GM18507 (cell line): ENCODE measurements at places on chromosomes 13 and 19.

- no peak for DNase-seq
Measured at GRCh38 chr19:54674021-54674617, 11.3 kb downstream of the LILRB4 start.

DNA sequence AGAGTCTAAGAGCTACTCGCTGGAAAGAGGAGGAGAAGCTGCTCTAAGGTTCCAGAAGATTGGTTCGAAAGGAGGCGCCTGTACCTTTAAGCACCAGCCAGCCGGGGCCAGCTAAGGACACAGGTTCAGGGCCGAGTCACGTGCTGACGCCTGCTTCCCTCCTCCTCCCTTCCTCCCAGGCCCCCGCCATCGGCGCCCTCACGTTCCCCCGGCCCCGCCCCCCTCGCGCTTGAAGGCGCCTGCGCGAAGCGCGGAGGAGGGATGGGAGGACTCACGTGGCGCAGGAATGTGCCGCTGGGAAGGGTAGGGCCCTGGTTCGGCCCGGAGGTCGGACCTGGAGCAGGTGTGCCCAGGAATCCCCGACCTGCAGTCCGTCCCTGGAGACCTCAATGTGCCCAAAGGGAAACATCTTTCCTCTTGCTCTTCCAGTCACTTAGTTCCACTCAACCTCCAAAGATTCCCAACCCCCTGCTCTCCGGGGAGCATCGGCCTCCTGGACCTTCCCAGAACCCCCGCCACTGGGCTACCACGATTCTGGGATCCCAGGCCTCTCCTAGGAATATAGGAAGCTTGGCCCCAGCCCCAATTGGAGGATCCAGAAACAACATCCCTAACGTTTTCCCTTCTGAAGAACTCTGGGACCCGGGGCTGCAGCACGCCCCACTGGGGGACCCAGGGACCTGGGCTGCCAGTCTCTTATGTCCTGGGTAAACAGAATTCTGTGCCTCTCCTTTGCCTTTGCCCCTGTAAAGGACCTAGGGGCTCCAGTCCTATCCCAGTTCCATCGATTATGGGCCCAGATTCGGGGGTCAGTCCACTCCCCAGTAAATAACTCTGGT, 2.5 kb downstream of the DBP start:
- peak; percentile 70 for DNase-seq

GRCh38 chr19:7901337-7901736, 2.3 kb upstream of the MAP2K7 start:
- no peak for DNase-seq

DNA sequence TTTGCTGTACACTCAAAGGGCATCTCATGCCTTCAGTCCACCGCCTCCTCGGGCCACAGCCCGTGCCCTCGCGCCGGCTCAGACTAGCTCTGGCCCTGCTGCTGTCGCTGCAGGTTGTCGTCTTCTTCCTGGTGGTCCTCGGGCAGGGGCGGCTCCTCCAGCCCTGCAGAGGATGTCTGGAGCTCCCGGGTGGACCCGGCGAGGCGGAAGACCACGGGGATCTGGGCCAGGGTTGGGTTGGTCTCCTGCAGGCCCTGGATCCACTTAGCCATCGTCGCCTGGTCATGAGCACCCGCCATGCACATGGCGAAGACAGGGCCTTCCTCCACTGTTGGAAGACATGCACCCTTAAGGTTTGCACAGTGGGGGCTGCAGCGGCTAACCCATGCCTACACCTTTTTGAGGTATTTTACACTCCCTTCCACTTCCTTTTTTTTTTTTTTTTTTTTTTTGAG, 489 bp upstream of the ZNF653 start:
- no peak for DNase-seq

GRCh38 chr19:53357821-53358581, 7.5 kb upstream of the ZNF525 start:
- DNase-seq = no peak

DNA sequence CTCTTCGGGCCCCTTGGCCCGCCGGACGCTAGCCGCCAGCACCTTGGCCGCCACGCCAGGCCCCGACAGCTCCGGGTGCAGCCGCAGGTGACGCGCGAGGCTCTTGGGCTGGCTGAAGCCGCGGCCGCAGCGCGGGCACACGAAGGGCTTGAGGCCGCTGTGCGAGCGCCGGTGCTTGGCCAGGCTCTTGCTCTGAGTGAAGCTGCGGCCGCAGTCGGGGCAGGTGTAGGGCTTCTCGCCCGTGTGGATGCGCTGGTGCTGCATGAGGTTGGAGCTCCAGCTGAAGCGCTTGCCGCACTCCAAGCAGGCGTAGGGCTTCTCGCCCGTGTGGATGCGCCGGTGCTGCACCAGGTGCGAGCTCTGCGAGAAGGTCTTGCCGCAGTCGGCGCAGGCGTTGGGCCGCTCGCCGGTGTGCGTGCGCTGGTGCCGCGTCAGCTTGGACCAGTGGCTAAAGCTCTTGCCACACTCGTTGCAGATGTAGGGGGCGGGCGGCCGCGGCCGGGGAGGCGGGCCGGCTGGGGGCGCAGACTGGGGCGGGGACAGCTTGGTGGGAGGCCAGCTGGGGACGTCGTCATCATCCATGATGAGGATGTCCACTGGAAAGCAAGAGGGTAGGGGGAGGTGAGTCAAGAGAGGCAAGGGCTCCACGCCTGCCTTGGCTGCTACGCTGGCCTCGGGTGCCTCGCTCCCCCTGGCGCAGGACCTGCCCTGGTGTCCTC, 32.4 kb downstream of the ZNF787 start:
- no peak for DNase-seq

- DNase-seq = no peak
Measured at GRCh38 chr13:48155848-48156247, 60.9 kb upstream of the MED4 start.

DNA sequence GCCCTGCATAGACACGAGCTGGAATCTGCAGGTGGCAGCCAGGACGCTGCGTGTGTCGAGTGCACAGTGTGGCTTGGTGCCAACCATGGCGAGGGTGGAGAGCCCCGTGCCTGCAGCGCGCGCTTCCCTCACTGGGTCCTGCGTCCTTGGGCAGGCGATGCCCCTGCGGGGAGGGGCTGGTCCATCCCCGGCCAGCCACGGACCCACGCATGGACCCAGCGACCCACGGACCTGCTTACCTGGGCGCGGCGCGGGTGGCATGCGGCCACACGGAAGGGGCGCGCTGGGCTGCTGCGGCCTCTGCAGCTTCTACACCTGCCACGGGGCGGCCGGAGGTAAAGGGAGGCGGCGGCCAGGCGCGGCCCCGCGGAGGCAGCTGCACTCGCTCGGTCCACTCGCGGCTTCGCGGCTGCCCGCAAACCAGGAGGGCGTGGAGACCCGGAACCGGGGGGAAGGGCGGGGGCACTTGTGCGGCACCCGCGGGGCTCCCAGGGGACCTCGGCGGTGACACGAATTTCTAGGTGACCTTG, 569 bp upstream of the MCF2L start:
- no peak for DNase-seq

- peak; percentile 77 for DNase-seq
Measured at GRCh38 chr19:8580710-8581281, 3.6 kb upstream of the MYO1F start.

GRCh38 chr13:42702716-42703115, 78.7 kb upstream of the FAM216B start:
- no peak for DNase-seq

GRCh38 chr13:36549126-36549702, 116.9 kb downstream of the CCNA1 start:
- DNase-seq = no peak

- DNase-seq = no peak
Measured at GRCh38 chr13:98097749-98098148, 45.1 kb upstream of the FARP1 start.

GRCh38 chr13:98834254-98834960, 81.9 kb upstream of the SLC15A1 start:
- DNase-seq = no peak

- peak; percentile 23 for DNase-seq
Measured at GRCh38 chr13:32838945-32839344, 177.3 kb upstream of the KL start.

GRCh38 chr13:24050796-24051715, 109.5 kb upstream of the SPATA13 start:
- DNase-seq = no peak

DNA sequence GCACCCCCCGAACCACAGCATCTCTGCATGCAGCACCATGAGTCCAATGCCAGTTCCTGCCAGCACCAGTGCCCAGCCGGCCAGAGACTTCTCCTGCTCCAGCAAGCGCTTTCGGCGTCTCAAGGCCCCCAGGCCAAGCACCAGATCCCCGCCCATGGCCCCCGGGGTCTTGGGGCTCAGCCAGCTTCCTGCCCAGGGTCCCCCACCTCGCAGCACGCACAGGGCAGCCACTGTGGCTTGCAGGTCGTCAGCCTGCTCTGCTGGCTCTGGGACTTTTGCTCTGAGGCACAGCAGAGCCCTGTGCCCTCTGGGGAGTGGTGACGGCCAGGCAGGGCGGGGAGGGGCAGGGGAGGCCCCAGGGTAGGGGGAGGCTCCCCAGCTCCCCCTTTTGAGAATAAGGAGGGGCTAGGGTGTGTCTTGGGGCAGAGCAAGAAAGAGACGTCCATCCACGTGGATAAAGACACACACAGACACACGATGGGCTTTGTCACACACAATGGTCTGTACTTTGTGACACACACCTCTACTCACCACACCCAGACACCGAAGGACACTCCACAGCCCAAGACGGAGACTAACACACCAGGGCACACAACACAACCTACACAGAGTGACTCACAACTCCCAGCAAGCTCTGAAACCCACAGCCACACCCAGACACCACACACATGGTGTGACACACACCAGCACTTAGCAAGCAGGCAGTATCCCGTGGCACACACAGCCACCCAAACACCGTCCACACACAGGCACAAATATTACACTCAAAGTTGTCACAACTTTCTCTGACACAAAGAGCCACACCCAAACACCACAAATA, at the start of gene KCNN4:
TSS of gene KCNN4 (minus strand) at position 268 of the 820 bp plus-strand sequence. CDS start at position 156, 112 bp downstream.
- DNase-seq = no peak

DNA sequence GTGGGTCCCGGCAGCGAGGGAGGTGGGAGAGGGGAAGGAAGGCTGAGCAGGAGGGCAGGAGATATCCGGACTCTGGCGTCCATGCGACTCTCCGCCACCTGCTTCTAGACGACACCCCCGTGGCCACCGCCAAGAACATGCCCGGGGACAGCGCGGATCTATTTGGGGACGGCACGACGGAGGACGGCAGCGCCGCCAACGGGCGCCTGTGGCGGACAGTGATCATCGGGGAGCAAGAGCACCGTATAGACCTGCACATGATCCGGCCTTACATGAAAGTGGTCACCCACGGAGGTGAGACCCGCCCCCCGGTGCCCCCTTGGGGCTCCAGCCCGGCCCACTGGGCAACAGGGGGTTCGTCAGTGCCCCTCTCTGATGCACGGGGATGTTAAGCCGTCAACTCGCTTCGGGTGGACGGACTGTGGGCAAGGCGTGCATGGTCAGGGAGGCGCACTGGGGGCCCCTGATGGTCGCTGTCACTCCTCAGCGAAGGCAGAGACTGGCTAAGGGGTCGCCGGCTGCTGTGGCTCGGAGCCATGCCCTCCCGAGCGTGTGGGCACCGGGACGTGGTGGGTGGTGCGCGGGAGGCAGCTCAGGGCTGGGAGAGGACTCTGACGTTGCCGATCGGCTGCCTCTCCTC, 25.1 kb upstream of the NMRK2 start:
- DNase-seq = no peak

DNA sequence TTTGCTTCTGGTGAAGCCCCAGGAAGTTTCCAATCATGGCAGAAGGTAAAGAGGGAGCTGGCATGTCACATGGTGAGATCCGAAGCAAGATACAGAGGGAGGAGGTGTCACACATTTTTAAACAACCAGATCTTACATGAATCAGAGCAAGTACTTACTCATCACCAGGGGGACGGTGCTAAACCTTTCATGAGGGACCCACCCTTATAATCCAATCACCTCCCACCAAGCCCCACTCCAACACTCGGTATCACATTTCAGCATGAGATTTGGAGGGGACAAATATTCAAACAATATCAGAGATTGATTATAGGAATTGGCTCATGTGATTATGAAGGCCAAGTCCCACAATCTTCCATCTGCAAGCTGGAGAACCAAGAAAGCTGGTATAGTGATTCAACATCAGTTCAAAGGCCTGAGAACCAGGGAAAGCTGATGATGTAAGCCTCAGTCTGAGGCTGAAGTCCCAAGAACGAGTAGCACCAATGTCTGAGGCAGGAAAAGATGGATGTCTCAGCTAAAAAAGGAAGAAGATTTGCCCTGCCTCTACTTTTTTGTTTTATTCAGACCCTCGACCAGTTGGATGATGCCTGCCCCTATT, 58.6 kb upstream of the WDFY2 start:
- DNase-seq = no peak

GRCh38 chr19:2391118-2391725, 31.2 kb downstream of the TMPRSS9 start:
- no peak for DNase-seq

DNA sequence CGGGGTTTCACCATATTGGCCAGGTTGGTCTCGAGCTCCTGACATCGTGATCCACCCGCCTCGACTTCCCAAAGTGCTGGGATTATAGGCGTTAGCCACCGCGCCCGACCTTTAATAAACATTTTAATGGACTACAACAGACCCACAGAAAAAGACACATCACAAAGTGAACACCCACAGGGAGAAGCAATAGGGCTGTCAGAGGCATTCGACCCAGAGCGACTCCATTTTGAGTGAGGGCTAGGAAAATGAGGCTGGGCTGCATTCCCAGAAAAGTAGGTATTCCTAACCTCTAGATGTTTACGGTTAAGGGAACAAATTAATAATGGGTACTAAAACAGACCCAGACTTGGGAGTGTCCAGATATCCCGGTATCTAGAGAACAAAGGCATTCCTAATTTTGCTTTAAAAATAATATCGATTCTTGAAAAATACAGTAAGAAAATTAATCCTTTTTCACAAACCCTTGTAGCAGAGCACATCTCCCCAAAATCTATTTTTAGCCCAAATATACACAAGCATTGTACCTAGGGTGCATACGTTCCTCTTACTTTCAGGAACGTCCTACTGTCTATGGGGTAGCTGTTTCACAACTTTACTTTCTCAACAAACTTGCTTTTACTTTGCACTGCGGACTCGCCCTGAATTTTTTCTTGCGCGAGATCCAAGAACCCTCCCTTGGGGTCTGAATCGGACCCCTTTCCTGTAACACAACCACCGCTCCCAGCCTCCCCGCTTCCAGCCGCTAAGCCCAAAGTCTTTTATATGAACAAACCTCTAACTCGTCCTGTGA, 811 bp upstream of the ZNF8 start:
- DNase-seq = no peak

GRCh38 chr13:30331331-30331771, 24.0 kb upstream of the KATNAL1 start:
- DNase-seq = no peak

DNA sequence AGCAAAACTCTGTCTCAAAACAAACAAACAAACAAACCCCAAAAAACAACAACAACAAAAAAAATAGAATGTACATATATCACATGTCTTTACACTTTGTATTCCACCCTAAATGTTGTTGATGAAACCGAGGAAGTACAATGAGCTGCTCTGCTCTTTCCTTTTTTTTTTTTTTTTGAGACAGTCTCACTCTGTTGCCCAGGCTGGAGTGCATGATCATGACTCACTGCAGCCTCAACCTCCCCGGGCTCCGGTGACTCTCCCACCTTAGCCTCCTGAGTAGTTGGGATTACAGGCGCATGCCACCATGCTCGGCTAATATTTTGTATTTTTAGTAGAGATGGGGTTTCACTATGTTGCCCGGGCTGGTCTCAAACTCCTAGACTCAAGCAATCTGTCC, 30.6 kb upstream of the LRP3 start:
- no peak for DNase-seq
